ENCODE measurements at places on chromosomes 6 and 20.

- no peak for DNase-seq
Measured at GRCh38 chr6:192313-192664, 100.0 kb upstream of the DUSP22 start.

DNA sequence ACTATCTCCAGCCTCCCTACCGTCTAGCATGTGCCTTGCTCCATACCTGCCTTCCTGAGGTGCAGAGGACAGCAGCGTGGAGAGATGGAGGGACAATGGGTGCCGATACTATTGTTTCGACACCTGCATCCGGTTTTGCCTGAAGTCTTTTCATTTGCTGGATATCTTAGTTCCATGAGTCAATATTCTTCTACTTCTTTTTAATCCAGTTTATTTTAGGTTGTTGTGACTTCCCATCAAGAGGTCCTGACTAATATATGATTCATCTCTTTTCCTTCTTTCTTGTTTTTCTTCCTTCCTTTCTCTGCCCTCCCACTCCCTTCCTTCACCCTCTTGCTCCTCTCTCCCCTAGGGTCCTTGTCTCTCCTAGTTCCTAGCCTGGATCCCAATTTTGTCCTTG is 91.4 kb downstream of the CDH26 start:
- no peak for DNase-seq

GRCh38 chr20:54681869-54682268 is 206.5 kb downstream of the DOK5 start:
- DNase-seq = no peak

- no peak for DNase-seq
Measured at GRCh38 chr20:10209091-10209490, 9.5 kb upstream of the SNAP25 start.

Data from Karpas-422 (cell line).